ENCODE measurements at places on chromosomes 6 and 20.

- no peak for DNase-seq
These were observed 36.4 kb downstream of the RIPOR2 start for GRCh38 chr6:24899136-24899996.

DNA sequence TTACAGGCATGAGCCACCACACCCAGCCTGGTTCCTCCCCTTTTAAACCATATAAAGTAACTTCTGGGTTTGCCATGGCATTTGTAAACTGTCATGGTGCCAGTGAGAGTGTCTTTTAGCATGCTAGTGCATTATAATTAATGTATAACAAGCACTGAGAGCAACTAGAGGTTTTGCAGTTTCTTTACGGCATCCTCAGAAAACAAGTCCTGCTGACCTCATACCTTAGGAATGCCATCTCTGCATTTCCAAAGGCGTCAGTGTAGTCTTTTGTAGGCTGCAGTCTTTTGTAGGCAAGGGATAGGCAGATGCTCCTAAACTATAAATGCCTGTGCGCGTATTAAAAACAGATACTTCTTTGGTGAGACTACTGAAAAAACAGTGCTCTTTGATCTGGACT, 75.0 kb upstream of the EZR start:
- DNase-seq = no peak

GRCh38 chr6:69865126-69865525, 1.2 kb upstream of the COL19A1 start:
- DNase-seq = no peak

- no peak for DNase-seq
These were observed 1050.0 kb downstream of the EPHA7 start for GRCh38 chr6:92369309-92369708.

- DNase-seq = no peak
These were observed 101.5 kb downstream of the CD2AP start for GRCh38 chr6:47579040-47579439.

- no peak for DNase-seq
These were observed 731.0 kb downstream of the EPHA7 start for GRCh38 chr6:92688342-92688741.

GRCh38 chr6:38509713-38510112, 130.0 kb downstream of the BTBD9 start:
- DNase-seq = no peak

GRCh38 chr6:3961581-3962215, 112.5 kb downstream of the FAM50B start:
- DNase-seq = no peak

DNA sequence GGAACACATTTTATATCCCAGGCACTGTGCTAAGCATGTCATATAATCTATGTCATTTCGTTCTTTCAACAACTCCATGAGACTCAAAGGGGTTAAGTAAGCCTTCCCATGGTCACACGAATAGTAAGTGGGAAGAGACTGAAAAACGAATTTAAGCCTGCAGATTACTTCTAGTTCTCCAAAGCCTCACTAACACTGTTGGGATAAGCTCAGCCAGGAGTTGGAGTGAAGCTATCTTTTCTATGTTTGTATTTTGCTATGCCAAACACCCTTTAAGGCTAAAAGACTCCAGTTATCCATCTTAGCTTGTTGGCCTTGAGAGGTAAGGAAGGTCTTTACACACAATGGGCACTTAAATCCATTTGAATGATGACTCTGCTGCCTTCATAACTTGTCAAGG, 148.1 kb upstream of the UST start:
- no peak for DNase-seq

DNA sequence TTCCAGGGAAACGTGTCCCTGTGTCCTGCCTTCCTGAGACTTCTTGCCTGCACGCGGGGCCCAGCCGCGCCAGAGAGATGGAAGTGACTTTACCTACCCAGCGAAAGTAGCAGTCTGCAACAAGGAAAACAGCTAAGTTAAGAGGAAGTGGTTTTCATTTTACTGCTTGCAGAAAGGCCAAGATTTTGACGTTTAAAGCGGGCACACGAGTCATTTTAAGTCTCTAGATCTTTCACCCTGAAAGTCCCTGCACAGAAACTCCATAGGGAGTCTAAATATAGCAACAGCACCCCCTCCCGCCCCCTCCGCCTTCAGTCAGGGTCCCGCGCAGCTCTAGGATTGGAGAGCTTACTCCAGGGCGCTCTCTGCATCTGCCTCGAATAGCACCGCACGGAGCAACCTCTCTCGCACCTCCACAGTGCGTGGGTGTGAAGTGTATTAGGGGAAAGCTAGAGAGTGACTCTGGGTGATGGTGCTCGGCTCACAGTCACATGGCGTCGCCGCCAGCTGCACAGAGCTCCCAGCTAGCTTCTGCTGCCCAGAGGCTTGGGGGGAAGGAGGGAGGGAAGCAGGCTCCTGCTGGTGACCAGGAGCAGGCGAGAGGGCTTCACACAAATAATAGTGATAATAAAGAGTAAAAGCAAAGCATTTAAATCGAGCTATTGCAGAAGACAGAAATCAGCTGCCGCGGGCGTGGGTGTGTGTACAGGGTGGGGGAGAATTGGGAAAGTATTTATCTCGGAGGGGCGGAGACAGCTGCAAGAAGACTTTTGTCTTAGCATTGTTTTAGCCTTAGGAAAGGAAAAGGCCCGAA, 1.8 kb upstream of the KCNQ5 start:
- peak; percentile 70 for DNase-seq

DNA sequence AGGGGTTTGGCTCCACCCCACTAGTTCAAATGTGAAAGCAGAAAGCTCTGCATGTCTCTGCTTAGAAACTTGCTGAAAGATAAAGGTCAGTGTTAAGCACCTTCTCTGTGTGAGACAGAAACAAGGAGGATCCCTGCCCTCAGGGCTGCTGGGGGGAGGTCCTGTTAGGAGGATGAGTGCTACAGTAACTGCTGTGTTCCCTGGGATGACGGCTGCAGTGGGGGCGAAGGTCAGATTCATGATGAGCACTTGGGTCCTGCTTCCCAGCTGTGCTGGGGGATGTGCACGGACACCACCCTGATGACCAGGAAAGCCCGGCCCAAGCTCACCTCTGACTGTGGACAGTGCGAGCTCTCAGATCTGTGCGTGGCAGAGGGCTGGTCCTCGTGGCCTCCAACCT, 252.6 kb downstream of the DLL1 start:
- no peak for DNase-seq

GRCh38 chr6:37507690-37508421, 8.2 kb upstream of the CCDC167 start:
- no peak for DNase-seq

GRCh38 chr6:16844183-16844582, 82.9 kb upstream of the ATXN1 start:
- DNase-seq = no peak

- DNase-seq = no peak
These were observed 28.1 kb downstream of the SPDEF start for GRCh38 chr6:34527751-34528670.

GRCh38 chr20:23407781-23408464, 13.4 kb downstream of the NAPB start:
- DNase-seq = no peak

DNA sequence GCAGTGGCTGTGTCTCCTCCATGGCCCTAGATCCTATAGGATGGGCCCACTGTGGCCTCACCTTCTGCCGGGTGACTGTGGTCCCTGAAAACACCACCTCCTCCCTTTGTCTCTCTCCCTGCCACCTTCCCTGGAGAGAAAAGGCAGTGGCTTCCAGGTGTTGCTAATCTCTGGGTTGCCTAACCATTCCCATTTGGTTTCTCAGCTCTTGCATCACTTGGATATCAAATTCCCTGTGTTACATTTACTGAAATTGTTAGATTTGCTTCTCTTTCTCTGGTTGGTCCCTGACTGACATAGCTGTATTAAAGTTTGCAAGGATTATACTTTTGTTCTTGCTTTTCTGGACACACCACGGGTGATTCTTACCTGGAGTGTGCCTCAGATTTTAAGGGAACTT, 9.3 kb upstream of the ZFP64 start:
- DNase-seq = no peak

GRCh38 chr6:160454303-160454702, 106.1 kb downstream of the SLC22A3 start:
- DNase-seq = no peak

DNA sequence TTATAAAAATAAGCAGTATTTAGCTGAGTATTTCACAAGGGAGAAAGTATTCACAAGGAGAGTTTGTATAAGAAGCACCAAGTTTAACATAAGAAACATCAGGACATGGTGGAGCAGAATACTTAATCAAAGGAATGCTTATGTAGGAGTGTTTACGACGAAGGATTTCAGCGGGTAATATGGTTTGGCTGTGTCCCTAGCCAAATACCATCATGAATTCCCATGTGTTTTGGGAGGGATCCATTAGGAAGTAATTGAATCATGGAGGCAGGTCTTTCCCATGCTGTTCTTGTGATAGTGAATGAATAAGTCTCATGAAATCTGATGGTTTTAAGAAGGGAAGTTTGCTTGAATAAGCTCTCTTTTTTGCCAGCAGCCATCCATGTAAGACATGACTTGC, 1099.1 kb upstream of the ADGRB3 start:
- DNase-seq = no peak

GRCh38 chr20:18428490-18429173, 38.2 kb downstream of the DZANK1 start:
- DNase-seq = no peak

DNA sequence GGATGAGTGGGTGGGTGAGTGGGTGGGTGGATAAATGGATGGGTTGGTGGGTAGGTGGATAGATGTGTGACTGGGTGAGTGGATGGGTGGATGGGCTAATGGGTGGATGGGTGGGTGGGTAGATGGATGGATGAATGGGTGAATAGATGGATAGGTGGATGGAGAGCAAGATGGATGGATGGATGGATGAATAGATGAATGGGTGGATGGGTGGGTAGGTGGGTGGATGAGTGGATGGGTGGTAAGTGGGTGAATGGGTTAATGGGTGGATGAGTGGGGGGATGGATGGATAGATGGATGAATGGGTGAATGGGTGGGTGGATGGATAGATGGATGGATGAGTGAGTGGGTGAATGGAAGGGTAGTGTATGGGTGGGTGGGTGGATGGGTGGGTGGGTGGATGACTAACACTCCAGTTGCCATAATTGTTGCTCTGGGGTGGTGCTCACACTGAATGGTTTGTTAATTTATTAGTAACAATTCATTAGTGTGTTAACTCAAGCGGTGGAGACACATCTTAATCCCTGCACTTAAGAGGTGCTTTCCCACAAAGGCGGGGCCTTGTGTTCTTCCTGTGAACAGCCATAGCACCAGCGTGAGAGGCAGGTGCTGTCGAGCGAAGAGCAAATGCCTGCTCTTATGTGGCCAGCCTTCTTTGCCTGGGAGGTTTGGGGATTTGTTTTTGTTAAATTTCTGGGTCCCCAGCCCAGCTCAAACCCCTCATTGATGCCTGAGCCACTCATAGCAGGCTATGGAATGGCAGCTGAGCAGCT, 4.9 kb upstream of the APCDD1L start:
- no peak for DNase-seq

DNA sequence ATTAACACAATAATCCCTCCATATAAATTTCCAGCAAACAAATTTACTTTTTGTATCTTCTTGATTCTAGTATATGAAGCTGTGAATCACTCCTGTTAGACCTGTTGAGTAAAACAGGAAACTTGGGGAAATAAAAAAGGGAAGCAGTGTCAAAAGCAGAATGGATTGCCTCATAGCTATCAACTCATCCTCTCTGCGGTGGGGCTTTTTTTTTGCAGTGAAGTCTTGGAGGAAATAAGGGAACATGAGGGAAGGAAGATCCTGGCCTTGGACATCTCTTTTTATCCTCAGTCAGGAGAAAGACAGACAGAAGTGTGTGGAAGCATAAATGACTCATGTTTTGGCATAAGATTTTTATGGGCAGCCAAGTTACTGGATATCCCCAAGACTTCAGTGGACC, 332.5 kb downstream of the TFAP2A start:
- no peak for DNase-seq

DNA sequence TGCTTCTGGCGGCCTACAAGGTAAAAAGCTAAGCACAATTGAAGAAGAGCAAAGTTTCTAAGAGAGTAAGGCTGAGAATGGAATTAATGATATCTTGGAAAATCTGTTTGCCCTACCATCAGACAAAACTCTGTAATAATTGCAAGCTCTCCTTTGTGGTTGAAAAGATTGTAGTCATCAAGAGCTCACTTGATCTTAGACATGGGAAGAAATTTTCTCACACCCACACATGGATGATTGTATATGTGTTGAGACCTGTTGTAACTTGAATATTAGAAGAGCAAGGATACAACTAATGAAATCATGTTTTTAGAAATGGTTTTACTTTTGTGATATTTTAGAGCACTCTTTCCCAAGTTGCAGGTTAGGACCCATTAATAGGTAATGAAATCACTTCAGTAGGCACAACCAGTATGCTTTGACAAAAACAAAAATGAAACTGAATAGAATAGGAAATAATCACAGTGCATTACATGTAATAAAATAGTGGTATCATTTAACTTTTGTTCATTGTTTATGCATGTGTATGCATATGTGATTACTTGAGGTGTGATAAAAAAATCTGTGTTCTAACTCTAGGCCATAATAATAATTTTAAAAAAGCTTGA, 14.0 kb downstream of the DCBLD1 start:
- no peak for DNase-seq

DNA sequence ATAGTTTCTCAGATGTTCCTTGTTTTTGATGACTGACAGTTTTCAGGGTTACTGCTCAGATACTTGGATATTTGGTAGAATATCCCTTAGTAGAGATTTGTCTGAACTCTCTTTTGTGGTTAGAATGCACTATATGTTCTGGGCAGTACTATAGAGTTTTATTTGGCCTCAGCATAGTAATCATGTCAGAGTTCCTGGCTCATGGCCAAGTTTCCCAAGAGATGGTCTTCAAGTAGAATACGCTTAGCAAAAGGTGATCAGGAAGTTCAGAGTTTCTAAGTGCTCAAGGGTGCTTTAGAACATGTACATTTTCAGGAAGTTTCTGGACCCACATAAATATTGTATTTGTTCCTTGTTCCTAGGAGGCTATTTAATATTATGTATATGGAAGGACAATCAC, 1209.7 kb upstream of the GJE1 start:
- no peak for DNase-seq

GRCh38 chr20:19661717-19662636, 96.1 kb upstream of the RIN2 start:
- peak; percentile 24 for DNase-seq
